ENCODE measurements at places on chromosomes 7 and 10.

DNA sequence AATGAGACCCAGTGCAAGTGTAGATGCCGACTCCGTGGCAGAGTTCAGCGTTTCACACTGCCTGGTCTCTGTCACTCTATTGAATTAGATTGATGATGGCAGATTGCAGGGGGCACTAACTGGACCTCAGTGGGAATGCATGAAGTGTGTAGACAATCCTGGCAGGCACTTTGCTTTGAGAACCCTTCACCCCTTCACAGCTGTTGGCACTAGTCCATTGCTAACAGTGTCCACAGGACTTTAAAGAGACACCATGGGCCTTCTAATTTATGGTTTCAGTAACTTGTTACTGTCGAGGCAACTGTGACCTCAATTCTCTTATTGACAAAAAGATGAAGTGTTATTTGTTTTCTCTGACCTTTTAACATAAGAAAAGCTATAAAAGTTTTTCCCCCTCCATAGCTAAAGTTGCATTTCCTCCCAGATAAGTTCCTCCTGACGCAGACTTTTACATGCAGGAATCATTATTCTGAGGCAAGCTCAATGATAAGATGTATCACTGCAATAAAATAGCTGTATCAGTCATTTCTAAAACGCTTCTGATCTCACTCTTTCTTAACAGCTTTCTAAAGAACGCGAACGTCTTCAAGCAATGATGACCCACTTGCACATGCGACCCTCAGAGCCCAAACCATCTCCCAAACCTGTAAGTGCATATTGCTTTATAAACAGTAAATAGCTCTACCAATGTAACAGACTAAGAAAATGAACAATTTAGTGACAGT lies 238.9 kb downstream of the FOXP2 start:
- no peak for DNase-seq

- no peak for DNase-seq
Observed at GRCh38 chr7:117085275-117085674, 132.0 kb downstream of the ST7 start.

- DNase-seq: no peak
Observed at GRCh38 chr10:75995720-75996119, 564.3 kb downstream of the LRMDA start.

DNA sequence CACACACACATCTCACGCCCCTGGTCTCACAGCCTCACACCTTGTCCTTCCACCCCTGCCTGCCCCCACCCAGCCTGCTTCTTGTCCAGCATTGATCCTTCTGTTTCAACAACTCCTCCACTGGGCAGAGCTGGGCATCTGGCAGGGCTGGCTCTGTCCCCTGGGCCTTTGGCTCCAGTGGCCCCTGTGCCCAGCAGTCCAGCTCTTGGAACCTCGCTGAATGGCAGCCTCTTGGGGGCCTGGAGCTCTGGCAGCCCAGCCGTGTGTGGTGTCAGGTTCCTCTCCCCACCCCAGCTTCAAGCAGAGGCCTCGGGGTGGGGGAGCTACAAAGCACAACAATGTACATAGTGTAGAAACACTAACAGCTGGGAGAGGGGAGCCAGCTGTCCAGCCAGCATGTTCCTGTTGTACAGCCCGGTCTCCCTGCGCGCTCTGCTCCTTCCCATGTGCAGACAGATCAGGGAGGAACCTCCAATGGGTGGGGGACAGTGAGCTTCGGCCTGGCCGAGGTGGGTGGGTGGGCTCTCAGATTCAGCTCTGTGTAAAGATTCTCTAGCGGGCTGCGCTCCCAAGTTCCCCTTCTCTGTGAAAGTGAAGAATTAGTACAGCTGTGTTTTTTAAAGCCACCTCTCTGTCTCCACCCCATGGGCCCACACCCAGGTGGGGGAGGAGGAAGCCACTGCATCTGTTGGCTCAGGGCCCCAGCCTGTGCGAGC lies 19.4 kb downstream of the ZMIZ2 start:
- no peak for DNase-seq

DNA sequence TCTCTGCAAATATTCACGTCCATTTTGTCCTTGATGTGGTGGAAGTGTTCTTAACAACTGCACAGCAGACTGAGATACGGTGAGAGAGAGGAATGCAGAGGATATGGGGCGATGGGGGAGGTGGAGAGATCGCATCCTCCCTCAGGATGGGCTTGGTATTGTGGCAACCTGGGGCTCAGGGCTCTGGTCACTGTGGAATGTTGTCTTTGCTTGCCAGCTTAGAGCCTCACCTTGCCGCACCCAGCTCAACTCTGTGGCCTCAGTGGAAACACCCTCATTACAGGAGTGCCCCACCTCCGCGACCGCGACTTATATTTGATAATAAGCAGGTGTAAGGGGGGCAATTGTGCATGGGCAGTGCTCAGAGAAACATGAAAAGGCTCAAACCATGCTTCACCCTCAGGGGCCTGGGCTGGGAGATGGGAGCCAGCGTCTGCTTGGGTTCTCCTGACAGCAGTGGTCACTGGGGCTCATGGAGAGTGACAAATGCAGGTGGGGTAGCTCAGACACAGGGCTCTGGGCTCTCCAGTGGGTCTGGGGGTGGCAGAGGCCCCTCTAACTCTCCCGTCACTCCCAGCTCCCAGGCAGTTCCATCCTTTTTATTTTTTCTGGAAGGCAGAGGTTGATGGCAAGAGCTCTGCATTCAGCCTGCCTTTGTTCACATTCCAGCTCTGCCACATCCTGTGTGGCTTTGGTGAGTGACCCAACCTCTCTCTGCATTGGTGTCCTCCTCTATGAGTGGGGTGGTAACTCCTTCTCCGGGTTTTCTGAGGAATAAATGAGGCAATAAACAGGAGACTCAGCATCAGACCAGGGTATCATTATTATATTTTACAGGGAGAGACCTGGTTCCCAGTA lies 43.1 kb upstream of the EMX2 start:
- DNase-seq: no peak

DNA sequence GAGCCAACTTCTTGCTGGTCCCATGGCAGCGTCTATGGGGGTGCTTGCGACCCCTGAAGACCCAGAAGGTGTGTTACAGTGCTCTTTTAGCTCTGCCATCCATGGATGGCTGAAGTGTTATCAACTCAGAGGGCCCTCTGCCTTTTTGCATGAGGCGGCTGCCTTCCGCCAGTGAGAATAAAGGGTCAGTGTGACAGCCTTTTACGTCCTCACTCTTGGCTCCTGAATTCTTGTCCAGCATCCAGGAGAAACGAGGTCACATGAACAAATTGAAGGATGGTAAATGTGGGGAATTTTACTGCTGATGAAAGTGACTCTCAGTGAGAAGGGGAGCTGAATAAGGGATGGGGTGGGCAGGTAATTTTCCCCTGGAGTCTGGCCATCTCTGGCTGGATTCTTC lies 24.1 kb downstream of the SSMEM1 start:
- no peak for DNase-seq

DNA sequence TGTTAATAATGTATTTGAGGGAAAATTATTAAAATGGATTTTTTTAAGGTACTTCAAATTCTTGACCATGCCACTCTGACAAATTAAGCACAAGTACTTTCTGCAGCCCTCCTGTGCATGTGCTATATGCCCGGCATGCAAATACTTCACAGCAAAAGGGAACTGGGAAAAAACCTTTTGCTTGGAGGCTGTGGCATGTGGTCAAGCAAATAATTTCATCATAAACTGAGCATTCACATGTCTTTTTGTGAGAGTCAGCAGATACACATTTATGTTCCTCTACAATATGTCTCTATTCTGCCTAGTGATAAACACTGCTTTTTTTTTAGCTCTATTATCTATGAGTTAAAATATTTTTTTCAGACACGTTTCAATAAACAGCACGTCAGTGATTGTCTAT lies 53.7 kb upstream of the SEMA3A start:
- DNase-seq: peak; percentile 94

GRCh38 chr10:129331207-129331838 lies 135.7 kb upstream of the MGMT start:
- DNase-seq: no peak

DNA sequence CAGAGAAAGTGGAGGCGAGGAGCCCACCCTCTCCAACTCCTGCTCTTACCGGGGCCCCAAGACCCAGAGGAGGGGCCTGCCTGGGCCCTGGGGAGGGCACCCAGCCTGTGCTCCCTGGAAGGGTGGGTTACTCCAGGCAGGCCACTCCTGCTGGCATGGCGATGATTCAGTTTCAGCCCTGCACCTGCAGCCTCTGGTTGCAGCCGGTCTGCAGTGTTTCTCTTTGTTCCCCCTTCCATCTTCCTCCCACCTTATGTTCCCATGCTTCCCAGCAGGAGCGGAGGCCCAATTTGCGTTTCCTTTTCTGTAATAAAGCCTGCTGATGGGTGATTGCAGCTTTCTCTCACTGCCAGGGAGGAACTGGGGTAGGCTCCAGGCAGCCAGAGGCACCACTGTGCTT lies 53.2 kb upstream of the FAM20C start:
- DNase-seq: peak; percentile 41

DNA sequence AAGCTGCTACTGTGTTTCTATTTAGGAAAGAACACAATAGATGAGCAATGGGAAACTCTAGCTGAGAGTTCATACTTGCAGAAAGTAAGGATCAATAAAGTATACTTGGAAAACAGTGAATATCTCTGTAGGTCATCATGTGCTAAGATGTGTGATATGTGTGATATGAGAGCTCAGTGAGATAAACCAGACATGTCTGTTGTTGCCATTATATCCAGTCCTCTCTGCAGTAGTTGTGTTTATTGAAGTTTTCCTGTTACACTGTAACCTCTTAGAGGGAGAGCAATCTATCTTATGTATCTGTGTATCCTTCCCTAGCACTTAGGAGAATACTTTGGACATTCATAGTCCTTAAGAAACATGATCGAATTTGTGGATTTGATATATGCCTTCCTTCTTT lies 19.1 kb downstream of the TRUB1 start:
- DNase-seq: no peak

- peak; percentile 42 for DNase-seq
Observed at GRCh38 chr10:96252730-96253129, 18.6 kb downstream of the BLNK start.

GRCh38 chr10:78727251-78727650 lies 341.5 kb upstream of the ZMIZ1 start:
- DNase-seq: no peak

DNA sequence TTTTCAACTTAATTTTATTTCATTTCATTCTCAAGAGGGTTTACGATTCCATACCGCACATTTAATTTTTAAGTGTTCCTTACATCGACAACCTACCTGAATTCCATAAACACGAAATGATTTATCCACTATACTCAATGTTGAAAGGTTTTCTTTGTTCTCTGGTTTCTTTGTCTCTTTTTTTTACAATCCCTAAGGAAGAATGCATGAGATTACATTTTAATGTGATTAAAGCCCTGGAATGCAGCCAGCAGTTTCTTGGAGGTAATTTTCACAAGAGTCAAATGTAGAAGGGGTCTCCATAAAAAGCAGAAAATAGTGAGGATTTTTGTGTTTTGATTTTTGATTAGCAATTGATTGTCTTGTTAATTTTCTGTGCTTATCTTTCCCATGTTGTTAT lies 59.2 kb upstream of the ADCY1 start:
- no peak for DNase-seq

DNA sequence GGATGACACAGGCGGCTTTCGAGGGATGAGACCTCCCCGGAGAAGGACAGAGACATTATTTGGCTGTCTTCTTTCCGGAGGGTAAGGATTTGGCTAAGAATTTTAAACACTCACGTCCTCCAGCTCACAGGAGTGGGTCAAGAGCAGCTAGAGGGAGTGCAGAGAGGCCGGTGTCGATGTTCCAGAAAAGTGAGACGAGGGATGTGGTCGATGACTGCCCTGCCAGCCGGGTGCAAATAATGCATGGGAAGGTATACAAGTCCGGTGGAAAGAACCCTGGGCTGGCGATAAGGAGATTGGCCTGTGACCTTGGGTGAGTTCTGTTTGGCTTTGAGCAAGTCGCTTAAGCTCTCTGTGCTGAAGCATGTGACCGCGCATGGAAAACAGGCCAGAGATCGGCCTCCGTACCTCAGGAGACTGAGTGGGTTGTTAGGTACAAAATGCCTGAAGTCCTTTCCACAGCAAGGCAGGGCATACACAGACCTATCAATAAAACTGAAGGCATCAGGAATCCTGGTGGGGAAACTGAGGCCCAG lies 149.1 kb downstream of the UBE2H start:
- DNase-seq: no peak

DNA sequence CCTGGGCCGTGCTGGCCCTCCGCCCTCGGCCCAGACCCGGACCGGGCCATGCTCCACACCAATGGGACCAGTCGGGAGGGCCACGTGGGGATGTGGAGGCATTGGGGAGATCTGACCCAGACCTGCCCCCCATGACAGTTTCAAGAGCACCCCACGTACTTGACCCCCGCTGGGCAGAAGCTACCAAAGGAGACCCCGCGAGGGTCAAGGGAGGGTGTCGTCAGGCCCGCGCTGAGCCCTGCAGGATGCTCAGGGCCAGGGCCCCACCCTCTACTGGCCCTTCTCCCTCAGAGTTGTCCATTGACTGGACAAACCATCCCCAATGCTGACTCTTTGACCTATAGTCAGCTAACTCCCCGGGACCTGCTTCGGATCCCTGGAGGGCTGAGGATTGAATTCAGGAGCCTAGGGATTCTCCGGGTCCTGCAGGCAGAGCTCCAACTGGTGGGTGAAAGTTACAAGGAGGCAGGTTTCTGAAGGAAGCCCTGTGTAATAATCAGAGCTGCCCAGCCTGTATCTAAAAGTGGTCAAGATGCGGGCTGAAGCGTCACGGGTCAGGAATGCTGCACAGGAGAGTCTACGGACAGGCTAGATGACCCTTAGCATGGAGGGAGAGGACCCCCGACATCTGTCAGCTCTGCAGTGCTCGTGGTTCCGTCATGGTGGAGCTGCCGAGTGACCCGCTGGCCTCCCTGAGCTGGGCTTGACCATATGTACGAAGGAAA lies 498 bp upstream of the CALHM2 start:
- DNase-seq: no peak

DNA sequence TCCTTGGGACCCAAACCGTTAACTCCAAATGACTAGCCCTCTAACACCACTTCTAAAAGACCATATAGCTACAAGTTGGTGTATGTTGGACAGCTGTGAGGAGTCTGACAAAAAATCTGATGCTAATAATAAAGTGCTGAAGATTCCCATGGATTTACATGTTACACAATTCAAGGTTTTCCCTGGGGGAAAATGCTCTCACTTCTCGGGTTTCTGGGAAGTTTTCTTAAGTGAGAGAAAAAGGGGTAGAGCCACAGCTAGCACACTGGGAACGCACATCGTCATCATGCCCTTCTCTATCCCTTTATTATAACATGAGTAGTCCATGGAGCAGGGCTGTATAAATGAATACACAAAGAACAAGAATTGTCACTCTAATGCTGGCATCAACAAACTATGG lies 162.1 kb downstream of the CHCHD3 start:
- DNase-seq: no peak

GRCh38 chr10:25907261-25907660 lies 26.8 kb upstream of the MYO3A start:
- no peak for DNase-seq

GRCh38 chr7:48551652-48552051 lies 372.7 kb upstream of the CDC14C start:
- no peak for DNase-seq

GRCh38 chr10:130409931-130410330 lies 273.7 kb downstream of the GLRX3 start:
- no peak for DNase-seq

DNA sequence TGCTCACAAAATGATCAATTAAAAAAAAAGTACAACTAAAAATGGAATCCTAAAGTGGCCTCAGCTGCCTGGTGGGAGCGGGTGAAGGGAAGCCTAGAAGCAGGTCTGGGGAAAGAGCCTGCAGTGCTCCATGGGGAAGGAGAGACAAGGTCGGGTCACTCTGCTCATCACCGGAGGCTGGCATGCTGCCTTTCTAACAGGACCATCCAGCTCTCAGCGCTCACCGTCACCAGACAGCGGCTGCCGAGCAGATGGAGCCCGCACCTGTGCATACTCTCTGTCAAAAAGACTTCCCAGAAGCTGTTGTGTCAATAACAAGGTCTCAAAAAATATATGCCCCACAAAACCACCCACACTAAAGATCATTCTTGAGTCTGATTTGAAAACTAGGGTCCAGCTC lies 112.8 kb downstream of the BAMBI start:
- DNase-seq: no peak
